ENCODE measurements at places on chromosomes 16 and 17.

- no peak for DNase-seq
Observed at GRCh38 chr16:2806286-2806685, 8.0 kb downstream of the PRSS41 start.

- DNase-seq = no peak
Observed at GRCh38 chr16:10922328-10923145, 19.7 kb downstream of the DEXI start.

GRCh38 chr17:2708585-2709182 is 2.9 kb downstream of the CLUH start:
- DNase-seq = no peak

DNA sequence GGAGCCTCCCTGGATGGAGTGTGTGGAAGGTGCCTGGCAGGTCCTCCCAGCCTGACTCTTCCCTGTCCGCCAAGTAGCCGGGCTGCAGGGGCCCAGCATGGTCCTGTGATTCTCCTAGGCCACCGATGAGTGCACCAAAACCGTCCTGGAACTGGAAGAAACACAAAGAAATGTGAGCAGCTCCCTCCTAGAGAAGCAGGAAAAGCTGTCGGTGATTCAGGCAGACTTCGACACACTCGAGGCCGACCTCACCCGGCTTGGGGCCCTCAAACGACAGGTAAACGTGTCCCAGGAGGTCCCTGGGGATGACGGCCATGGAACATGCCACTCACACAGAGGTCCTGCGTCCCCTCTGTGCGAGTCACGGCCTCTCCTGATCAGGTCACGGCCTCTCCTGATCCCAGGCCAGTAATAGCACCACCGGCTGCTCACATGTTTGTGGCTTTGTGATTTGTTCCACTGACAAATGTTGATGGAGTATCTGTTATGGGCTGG is 4.2 kb upstream of the GAA start:
- DNase-seq = no peak

- DNase-seq = no peak
Observed at GRCh38 chr16:6777624-6778023, 555.0 kb upstream of the RBFOX1 start.
